T47D (cell line): ENCODE measurements at places on chromosomes 5 and 9.

- no peak for DNase-seq
Measured at GRCh38 chr5:1950708-1951103, 68.0 kb upstream of the IRX4 start.

DNA sequence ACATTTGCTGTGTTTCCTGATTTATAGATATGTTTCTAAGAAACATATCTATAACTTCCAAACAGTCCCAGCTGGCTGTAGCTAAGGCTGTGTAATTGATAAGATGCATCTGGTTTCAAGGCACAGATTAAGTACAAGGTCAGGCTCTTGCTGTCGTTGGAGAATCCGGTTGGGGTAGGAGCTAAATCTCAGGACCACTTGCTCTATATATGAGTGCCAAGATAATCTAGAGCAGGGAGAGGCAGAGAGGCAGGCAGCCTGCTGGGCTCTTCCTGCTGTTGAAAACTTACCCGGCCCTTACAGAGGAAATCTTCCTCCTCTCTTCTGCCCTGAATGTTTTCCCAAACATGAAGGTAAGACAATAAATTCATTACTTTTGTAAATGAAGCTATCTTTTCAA is at the start of gene C7:
TSS of gene C7 (plus strand) at position 234 of the 400 bp plus-strand sequence. CDS start at position 348, 114 bp downstream.
- no peak for DNase-seq

DNA sequence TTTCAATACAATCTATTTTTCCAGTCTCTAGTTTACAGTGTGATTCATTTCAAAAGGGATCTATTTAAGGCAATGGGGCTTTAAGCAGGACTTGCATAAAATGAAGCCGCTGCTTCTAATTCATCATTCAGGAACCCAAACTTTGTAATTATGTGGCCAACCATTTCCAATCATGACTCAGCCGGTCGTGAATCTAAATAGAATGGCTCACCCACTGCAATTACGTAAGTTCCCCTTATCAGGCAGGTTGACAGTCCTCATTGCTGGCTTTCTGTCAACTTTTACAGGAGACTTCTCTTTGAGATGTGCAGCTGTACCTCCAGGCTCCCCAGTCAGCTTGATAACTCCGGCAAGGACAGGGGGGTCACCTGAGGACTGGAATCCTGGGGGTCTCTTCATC is 152.8 kb upstream of the DAP start:
- no peak for DNase-seq

- DNase-seq: no peak
Measured at GRCh38 chr5:96259151-96259772, 173.8 kb downstream of the PCSK1 start.

DNA sequence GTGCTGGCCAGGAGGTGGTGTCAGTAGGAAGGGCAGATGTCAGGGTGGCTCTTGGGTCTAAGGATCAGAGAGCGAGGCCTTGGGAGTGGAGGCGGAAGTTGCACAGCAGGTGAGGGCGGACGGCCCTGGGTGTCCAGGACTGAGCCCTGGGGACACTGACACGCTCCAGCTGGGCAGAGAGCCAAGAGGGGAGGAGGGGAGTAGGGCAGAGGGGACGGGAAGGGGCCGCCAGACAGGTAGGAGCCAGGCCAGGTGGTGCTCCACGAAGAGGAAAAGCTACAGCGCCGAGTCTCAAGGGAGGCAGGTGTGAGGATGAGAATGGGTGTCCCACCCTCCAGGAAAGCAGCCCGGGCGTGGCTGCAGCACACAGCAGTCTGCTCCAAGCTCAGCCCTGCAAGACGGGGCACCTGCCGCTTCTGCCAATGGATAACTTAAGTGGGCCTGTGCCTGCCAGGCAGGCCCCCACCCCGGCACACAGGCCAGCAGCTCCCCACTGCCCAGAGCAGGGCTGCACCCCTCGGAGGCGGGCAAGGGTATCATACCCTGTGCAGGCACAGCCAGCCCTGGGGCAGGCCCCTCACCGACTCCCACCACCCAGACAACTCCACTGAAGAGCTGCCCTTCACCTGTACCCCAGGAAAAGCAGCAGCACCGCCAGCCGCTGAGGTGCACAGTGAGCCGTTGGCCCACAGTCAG is 4.9 kb downstream of the TPRN start:
- DNase-seq: peak; percentile 83

- no peak for DNase-seq
Measured at GRCh38 chr5:143554187-143554717, 150.8 kb upstream of the NR3C1 start.

DNA sequence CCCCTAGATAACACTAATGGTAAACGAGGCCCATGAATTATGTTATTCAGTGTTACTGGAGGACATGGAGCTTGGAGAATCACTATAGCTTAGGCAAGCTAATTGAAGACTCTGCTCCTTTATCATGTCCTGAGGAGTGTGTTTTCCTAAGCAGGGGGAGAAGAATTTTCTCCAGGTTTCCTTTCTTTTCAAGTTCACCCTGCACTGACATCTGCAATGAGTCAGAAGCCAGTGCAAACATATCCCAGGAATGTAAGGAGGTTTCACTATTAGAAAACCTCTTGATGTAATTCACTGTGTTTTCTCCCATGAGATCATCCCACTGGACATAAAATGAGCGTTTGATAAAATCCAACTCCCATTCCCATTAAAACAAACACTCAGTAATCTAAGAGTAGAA is 75.6 kb downstream of the DMRT2 start:
- no peak for DNase-seq

- no peak for DNase-seq
Measured at GRCh38 chr9:3244963-3245653, 280.7 kb downstream of the RFX3 start.

- DNase-seq: peak; percentile 81
Measured at GRCh38 chr5:60340965-60341471, 358.9 kb downstream of the DEPDC1B start.

- no peak for DNase-seq
Measured at GRCh38 chr9:121455527-121456239, 44.0 kb downstream of the GGTA1 start.

GRCh38 chr5:11822598-11822997 is 81.6 kb downstream of the CTNND2 start:
- DNase-seq: no peak

DNA sequence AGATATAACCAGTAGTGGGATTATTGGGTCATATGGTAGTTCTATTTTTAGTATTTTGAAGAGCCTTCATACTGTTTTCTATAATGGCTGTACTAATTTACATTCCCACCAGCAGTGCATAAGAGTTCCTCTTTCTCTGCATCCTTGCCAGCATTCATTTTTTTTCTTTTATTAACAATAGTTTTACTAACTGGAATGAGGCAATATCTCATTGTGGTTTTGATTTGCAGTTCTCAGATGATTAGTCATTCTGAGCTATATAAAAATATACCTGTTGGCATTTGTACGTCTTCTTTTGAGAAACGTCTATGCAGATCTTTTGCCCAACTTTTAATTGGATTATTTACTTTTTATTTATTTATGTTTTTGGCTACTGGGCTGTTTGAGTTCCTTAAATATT is 1579.3 kb upstream of the CDH6 start:
- no peak for DNase-seq

DNA sequence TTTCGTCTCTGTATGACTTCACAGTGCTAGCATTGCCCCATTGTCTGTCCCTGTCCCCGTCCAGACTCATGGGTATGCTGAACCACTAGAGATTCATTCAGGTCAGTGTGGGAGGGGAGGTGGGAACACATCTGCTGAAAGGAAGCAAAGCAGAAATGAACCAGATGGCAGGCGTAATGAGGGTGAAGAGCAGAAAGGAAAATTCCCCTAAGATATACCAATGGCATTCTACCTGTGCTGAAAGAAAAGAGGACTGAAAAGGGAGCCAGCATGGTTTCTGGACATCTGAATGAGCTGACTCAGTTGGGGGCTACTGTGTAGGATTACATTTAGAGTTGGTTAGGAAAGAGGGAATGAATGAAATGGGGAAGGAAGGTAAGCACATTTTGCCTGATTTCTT is 678.7 kb downstream of the MAT2B start:
- no peak for DNase-seq

DNA sequence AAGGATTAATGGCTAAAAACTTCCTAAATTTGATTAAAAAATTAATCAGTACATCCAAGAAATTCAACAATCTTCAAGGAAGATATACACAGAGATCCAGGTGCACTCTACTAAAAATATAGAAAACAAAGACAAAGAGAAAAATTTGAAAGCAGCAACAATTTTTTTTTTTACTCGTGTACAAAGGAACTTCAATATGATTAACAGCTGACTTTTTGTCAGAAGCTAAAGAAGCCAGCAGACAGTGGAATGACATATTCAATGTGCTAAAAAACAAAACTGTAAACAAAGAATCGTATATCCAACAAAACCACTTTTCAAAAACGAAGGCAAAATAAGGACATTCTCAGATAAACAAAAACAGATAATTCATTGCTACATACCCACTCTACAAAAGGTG is 234.6 kb downstream of the FSTL4 start:
- DNase-seq: no peak

- DNase-seq: no peak
Measured at GRCh38 chr9:88706193-88707113, 171.5 kb downstream of the NXNL2 start.

GRCh38 chr5:88093765-88094164 is 174.9 kb downstream of the TMEM161B start:
- no peak for DNase-seq

DNA sequence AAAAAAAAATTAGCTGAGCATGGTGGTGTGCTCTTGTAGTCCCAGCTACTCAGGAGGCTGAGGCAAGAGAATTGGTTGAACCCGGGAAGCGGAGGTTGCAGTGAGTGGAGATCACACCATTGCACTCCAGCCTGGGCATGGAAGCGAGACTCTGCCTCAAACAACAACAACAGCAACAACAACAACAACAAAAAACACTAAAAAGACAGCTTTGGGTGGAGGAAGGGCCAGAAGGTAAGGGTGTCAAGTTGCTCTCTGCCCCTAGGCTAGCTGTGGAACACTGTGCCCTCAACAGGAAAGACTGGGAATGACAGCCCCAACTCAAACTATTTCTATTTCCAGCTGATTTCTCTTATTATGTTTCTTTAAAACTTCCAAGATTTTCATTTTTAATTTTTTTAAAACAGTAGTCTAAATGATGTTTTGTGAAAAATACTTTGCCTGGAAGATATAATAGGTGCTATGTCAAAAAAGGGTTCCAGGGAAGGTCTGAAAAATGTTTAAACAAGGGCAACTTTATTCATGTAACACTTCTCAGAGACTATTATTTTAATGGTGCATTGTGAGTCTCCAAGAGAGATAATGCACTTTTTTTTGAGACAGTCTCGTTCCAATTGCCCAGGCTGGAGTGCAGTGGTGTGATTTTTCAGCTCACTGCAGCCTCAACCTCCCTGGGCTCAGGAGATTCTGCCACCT is 29.9 kb downstream of the CLINT1 start:
- no peak for DNase-seq

DNA sequence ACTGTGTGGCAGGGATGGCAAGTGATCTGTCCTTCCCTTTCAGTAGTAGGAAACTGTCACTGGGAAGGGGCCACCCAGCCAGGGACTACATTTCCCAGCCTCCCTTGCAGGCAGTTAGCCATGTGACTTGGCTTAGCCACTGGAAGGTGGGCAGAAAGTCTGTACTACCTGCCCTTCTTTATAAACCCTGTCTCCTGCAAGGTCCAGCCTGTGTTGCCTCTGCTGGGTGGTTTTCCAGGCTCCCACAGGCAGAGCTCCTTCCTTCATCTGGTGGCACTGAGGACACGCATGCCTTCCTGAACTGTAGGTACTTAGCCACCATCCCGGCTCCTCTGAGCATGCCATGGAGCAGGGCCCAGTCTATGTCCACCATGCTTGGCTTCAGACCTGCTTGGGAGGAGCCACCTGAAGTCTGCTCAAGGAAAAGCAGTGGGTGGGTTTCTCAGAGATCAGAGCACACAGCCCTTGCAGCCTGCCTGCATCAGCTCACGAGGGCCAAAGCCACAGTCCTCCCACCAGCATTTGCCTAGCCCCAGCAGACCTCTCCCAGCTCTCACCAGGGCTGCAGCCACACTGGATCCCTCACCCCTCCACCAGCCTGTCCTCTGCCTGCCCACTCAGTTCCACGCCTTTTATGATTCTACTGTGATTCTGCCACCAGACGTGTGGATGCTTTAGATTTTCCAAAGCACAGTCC is 16.7 kb upstream of the SLC25A51 start:
- no peak for DNase-seq

- peak; percentile 91 for DNase-seq
Measured at GRCh38 chr5:57779383-57780223, 297.0 kb upstream of the ACTBL2 start.

GRCh38 chr9:133443982-133444381 is 15.8 kb upstream of the CACFD1 start:
- DNase-seq: no peak

- no peak for DNase-seq
Measured at GRCh38 chr9:122325124-122325523, 45.7 kb upstream of the PTGS1 start.

DNA sequence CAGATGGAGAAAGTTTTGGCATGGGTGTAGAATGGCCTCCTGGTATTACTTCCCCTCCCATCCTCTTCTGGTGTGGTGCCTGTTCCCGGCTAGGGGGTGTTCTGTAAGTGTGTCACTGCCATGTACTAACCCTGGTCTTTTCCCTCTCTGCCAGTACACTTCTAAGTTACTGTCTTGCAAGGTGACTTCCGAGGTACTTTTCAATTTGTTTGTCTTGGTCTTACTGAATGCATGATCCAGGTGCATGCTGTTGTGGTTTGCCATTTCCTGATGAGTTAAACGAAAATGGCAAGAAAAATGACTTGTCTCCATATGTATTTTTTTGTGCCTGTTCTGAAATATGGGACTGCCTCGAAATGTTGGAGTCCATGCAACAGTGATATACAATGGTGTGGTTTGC is 46.0 kb downstream of the C9orf152 start:
- no peak for DNase-seq

- no peak for DNase-seq
Measured at GRCh38 chr5:51559921-51560658, 176.8 kb downstream of the ISL1 start.

DNA sequence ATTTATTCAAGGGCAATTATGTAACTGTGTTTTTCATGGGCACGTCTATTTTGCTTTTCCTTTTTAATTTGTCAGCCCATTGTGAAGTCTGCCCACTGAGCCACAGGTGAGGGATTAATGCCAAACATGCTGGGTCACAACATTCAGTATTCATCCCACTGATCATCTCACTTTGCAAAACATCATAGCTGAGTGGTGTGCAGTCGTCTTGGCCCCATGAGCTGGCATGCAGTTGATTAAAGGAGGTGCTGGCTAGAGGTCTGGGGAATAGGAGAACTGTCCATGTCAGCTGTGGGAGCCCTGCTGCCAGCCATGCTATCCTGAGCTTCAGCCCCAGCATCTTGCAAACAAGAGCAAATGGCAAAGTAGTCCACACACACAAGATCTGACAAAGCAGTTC is 11.7 kb upstream of the ESM1 start:
- no peak for DNase-seq

- DNase-seq: no peak
Measured at GRCh38 chr5:132530946-132531345, 12.4 kb downstream of the IL5 start.

GRCh38 chr5:40570408-40571129 is 109.1 kb upstream of the PTGER4 start:
- no peak for DNase-seq
